ENCODE measurements at places on chromosomes 11 and 22.
A peak's percentile ranks its signal among the peaks of the same experiment; 100 is the strongest.

- DNase-seq, result no peak
These were observed 200.6 kb downstream of the NAV2 start for GRCh38 chr11:19912958-19913892.

DNA sequence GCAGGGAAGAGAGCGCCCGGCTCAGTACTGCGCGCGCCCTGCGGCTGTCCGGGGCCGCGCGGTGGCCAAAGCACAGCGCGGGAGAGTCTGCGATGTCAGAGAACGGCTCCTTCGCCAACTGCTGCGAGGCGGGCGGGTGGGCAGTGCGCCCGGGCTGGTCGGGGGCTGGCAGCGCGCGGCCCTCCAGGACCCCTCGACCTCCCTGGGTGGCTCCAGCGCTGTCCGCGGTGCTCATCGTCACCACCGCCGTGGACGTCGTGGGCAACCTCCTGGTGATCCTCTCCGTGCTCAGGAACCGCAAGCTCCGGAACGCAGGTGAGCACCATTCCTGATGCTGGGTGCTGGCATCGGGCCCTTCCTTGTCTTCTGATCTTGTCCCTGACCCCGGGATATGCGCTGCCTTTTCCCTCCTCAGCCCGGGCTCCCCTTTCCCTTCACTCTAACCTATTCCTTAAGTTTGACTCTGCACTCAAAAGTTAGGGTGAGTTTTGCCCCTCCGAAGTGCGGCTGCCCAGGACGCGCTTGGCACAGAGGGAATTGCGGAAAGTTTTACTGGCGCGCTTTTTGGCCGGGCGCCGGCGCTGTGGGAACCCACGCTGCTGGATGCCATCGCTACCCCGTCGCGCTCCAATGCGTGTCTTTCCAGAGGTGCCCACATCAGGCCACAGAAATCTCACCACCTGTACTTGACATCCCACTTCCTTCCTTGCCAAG is at the start of gene MTNR1B:
TSS of gene MTNR1B (plus strand) at position 18 of the 714 bp plus-strand sequence. CDS start at position 93, 75 bp downstream.
- DNase-seq, result no peak

DNA sequence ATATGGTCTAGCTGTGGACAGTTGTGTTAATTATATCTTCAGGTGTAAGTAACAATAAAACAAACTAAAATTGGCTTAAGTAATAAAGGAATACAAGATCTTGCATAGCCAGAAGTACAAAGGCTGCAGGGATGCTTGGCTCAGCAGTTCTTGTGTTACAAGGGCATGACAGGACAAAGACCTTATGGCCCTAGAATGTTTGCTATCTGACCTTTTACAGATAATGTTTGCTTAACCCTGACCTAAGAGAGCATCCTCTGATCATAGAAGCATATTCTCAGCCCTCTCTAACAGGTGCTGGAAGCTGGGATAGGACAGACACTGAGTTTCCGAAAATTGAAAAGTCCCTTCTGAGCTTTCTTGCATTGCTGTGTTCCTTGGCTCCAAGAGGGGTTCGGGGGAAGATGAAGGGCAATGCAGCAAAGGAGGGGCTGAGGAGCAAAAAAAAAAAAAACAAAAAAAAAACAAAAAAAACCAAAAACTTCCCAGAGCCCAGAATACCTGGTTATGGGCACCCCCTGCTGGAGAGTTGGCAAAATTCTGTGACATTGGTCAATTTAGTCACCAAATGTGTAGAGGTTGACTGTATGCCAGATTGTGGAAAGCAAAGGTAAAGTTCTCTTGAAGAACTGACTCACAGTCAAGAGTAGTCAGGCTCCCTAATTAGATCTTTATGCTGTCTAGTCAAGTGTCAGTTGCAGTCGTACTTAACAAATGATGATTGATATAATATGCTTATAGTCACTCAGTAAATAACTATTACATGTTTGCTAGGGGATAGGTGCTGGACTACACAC is 10.4 kb upstream of the HIKESHI start:
- DNase-seq, result peak; percentile 64

DNA sequence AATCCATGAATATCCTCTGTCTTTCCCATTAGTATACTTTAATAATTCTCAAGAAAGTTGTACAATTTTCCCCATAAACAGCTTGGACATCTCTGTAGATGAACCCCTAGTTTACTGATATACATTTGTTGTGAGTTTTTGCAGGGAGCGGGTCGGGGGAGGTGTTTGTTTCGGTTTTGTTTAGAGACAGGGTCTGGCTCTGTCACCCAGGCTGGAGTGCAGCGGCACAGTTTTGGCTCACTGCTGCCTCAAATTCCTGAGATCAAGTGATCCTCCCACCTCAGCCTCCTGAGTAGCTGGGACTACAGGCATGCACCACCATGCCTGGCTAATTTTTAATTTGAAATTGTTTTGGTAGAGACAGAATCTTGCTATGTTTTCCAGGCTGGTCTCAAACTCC is 57.6 kb downstream of the IGLL5 start:
- DNase-seq, result no peak

DNA sequence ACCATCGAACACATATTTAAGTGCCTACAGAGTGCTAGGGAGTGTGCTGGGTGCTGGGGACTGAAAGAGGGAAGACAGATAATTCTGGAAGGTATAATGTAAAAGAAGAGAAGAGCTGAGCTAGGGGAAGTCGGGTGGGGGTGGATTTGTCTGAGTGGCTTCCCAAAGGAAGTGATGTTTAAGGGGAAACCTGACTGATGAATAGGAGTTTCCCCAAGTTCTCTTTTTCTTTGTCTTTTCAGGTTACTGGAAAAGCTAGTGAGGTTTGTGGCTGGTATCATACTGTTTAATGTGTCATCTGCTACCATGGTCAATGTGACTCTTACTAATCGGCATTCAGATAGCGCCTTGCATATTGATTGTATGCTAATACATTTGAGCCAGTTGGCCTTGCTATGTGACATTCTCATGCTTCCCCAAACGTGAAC is 151.6 kb upstream of the MTMR2 start:
- DNase-seq, result no peak

DNA sequence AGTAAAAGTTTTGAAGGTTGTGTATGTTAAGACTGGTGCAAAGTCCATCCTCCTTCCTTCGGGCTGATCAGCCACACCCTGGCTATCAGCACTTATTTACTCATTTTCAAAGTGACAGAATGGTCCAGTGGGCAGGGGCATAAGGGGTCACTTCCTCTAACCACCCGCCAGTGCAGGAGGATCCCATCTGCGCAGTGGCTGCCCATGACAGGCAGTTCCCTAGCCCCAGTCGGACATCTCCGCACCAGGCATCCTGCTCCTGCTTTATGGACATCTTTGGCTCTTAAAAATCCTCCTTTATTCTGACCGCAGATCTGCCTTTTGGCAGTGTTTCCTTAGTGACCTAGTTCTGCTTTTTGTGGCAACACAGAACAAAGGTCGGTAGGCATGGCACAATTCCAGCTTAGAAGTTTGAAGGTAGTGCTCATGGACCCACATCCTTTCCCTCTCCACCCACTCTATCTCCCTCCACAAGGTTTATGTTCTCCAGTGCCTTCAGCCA is 55.9 kb downstream of the BMAL1 start:
- DNase-seq, result no peak

- no peak for DNase-seq
These were observed 35.3 kb upstream of the GNB1L start for GRCh38 chr22:19889951-19890350.

GRCh38 chr11:8544807-8545206 is 49.2 kb downstream of the STK33 start:
- DNase-seq, result no peak

Data from fibroblast of pulmonary artery (primary cell).